Immature natural killer cell (primary cell): ENCODE measurements at places on chromosomes 16 and 17.
A peak's percentile ranks its signal among the peaks of the same experiment; 100 is the strongest.

GRCh38 chr16:17403859-17404545 lies 66.8 kb downstream of the XYLT1 start:
- no peak overlapping the region for H3K4me3 ChIP-seq
- peak overlapping the region; percentile 87 for H3K27ac ChIP-seq
- peaks cover 4% of the 10 kb centered on the region for H3K27me3 ChIP-seq
- peak; percentile 35 for DNase-seq
- no peaks in the 10 kb centered on the region for H3K36me3 ChIP-seq

DNA sequence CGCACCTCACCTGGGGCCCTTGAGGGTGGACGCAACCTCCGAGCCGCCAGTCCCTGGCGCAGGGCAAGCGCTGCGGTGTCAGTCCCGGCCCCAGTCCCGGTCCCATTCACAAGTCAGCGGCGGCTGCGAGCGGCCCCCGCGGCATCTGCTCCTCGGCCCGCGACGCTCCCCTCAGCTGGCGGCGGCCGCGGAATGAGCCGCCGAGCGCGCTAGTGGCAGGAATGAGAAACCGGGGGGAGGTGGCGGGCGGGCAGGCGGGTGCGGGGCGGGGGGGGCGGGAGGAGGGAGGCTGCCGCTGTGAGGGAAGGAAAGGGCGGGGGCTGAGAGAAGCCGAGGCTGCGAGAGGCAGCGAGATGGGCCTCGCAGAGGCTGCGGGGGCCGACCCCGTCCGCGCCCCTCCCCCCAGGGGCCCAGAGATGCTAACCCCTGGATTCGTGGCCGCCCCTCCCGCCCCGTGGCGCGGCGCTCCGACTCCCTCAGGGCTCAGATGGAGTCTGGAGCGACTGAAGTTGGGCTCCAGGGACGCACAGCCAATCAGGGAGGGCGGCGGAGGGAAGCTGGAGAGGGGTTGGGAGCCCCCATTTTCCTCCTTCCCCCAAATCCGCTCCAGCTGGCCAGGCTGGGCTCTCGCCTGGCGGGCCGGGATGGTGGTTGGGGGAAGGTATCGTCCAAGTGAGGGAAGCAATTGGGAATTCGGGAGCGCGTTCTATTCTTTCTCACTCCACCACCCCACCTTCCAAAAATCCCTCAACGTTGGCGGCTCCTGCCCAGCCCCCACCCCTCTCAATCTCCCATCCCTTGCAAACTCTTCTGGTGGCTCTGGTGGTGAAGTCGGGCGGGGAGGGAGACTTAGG lies at the start of gene CDH11:
TSS of gene CDH11 (minus strand) at position 194 of the 854 bp plus-strand sequence. CDS start 117,194 bp downstream, outside the sequence.
- no peak for DNase-seq
- no peaks in the 10 kb centered on the region for H3K36me3 ChIP-seq
- H3K4me1 ChIP-seq, result no peaks in the 10 kb centered on the region
- peaks cover 20% of the 10 kb centered on the region for H3K27me3 ChIP-seq

- peaks cover 5% of the 10 kb centered on the region for H3K36me3 ChIP-seq
- no peak overlapping the region for H3K4me3 ChIP-seq
- no peak overlapping the region for H3K27ac ChIP-seq
- peaks cover 3% of the 10 kb centered on the region for H3K27me3 ChIP-seq
- DNase-seq, result no peak
- peaks cover 4% of the 10 kb centered on the region for H3K4me1 ChIP-seq
Observed at GRCh38 chr16:67235816-67236562, 9.1 kb downstream of the TMEM208 start.

DNA sequence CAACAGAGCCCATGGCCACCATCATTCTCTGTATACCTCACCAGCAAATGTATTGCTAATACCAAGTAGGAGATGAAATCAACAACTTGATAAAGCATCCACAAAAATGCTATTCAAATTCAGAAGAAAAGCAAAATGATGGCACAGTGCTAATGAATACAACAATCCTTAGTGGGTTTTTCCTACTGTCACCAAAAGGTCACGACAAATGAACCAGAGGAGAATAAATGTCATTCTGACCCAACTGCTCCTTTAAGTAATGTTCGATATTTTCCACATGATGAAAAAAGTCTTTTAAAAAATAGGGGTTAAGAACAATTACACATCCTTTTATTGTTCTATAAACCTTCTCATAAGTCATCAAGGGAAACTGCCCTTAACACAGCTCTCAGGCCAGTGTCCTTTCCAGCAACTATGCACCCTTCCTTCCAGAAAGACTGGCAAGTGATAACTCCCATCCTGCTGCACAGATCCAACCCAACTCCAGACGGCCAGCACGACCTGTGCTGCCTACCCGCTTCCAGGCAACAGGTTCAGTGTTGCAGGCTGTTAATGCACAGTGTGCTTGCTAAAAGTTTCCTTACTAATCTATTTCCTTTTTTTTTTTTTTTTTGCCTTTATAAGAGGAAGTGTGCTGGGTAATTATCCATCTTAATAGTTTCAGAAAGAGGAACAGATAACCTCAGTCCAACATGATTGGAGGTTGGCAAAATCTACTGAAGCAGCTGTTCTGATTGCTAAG lies 15.4 kb downstream of the FBXO31 start:
- H3K4me1 ChIP-seq, result peaks cover 28% of the 10 kb centered on the region
- H3K36me3 ChIP-seq, result peaks cover 4% of the 10 kb centered on the region
- H3K27ac ChIP-seq, result peak overlapping the region; percentile 53
- DNase-seq, result no peak
- peaks cover 2% of the 10 kb centered on the region for H3K27me3 ChIP-seq
- H3K4me3 ChIP-seq, result no peak overlapping the region

- peaks cover 12% of the 10 kb centered on the region for H3K27me3 ChIP-seq
- H3K4me3 ChIP-seq, result peak overlapping the region; percentile 42
- no peak overlapping the region for H3K27ac ChIP-seq
Observed at GRCh38 chr17:74637265-74637664, 13.7 kb upstream of the CD300E start.

DNA sequence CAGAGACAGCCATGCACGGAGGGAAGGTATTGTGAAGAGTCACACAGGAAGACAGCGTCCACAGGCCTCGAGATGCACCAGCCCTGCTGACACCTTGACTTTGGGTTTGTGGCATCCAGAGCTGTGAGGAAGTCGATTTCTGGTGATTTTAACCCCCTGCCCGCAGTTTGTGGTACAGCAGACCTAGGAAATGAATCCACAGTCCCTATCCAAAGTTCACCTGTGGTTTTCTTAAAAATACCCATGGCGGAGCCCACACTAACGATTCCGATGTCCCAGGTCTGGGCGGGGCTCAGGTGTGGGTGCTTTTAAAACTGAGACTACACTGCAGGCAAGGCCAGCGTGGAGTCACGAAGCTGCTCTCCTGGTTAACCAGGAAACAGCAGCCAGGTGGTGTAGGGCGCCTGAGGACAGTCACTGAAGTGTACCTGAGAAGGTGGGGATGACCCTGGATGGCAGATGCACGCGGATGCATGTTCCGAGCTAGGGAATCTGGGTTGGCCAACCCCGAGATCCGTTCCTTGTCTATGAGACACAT lies 14.4 kb upstream of the MEAK7 start:
- DNase-seq, result peak; percentile 82
- peak overlapping the region; percentile 46 for H3K4me3 ChIP-seq
- no peak overlapping the region for H3K27ac ChIP-seq

GRCh38 chr17:39096508-39097149 lies 54.8 kb downstream of the PLXDC1 start:
- peak; percentile 77 for DNase-seq
- no peaks in the 10 kb centered on the region for H3K36me3 ChIP-seq
- peaks cover 5% of the 10 kb centered on the region for H3K27me3 ChIP-seq
- peak overlapping the region; percentile 89 for H3K4me3 ChIP-seq

DNA sequence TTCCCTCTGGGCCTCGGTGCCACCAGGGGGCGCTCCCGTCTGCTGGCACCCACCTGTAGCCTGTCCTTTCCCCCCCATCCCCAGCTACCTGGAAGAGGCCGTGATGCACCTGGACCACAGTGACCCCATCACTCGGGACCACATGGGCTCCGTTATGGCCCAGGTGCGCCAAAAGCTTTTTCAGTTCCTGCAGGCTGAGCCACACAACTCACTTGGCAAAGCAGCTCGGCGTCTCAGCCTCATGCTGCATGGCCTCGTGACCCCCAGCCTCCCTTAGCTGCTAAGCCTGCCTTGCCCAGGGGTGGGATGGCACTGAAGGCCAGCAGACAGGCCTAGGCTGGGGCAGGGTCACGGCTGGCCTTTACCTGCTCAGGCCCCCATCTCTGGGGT lies 818 bp upstream of the NRN1L start:
- H3K4me1 ChIP-seq, result no peaks in the 10 kb centered on the region
- H3K36me3 ChIP-seq, result peaks cover 28% of the 10 kb centered on the region
- peaks cover 2% of the 10 kb centered on the region for H3K27me3 ChIP-seq
- no peak overlapping the region for H3K27ac ChIP-seq
- peak; percentile 70 for DNase-seq
- H3K4me3 ChIP-seq, result no peak overlapping the region

DNA sequence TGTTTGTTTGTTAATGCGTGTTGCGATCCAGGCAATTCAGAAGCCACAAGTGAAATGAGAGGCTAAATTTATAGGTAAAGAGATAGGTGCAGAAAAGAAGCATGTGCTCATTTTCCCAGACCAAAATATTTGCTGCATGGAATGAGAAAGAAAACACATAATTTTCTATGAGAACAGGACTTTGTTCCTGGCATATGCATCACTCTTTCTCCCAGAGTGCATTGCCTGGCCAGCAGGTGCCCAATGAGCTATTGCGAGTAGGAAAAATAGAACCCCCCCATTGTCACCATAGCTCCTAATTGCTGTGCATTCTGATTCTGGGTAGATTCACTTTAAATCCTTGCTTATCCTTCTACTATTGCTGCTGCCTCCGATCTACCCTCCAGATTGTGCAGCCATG lies 410.4 kb downstream of the PMP22 start:
- no peaks in the 10 kb centered on the region for H3K27me3 ChIP-seq
- no peak overlapping the region for H3K27ac ChIP-seq
- no peaks in the 10 kb centered on the region for H3K36me3 ChIP-seq
- no peak for DNase-seq
- no peak overlapping the region for H3K4me3 ChIP-seq
- no peaks in the 10 kb centered on the region for H3K4me1 ChIP-seq

- H3K27me3 ChIP-seq, result peaks cover 14% of the 10 kb centered on the region
- no peaks in the 10 kb centered on the region for H3K36me3 ChIP-seq
- no peaks in the 10 kb centered on the region for H3K4me1 ChIP-seq
- DNase-seq, result no peak
- H3K4me3 ChIP-seq, result no peak overlapping the region
Observed at GRCh38 chr17:73785958-73786743, 141.9 kb upstream of the SDK2 start.

GRCh38 chr17:41480136-41480535 lies 815 bp downstream of the KRT35 start:
- no peaks in the 10 kb centered on the region for H3K36me3 ChIP-seq
- no peak overlapping the region for H3K27ac ChIP-seq
- H3K4me1 ChIP-seq, result no peaks in the 10 kb centered on the region
- no peak for DNase-seq
- no peak overlapping the region for H3K4me3 ChIP-seq
- H3K27me3 ChIP-seq, result peaks cover 3% of the 10 kb centered on the region

- no peaks in the 10 kb centered on the region for H3K4me1 ChIP-seq
- H3K27ac ChIP-seq, result no peak overlapping the region
- H3K4me3 ChIP-seq, result no peak overlapping the region
- DNase-seq, result no peak
- H3K36me3 ChIP-seq, result no peaks in the 10 kb centered on the region
- H3K27me3 ChIP-seq, result no peaks in the 10 kb centered on the region
Observed at GRCh38 chr16:9797306-9797705, 384.9 kb downstream of the GRIN2A start.

DNA sequence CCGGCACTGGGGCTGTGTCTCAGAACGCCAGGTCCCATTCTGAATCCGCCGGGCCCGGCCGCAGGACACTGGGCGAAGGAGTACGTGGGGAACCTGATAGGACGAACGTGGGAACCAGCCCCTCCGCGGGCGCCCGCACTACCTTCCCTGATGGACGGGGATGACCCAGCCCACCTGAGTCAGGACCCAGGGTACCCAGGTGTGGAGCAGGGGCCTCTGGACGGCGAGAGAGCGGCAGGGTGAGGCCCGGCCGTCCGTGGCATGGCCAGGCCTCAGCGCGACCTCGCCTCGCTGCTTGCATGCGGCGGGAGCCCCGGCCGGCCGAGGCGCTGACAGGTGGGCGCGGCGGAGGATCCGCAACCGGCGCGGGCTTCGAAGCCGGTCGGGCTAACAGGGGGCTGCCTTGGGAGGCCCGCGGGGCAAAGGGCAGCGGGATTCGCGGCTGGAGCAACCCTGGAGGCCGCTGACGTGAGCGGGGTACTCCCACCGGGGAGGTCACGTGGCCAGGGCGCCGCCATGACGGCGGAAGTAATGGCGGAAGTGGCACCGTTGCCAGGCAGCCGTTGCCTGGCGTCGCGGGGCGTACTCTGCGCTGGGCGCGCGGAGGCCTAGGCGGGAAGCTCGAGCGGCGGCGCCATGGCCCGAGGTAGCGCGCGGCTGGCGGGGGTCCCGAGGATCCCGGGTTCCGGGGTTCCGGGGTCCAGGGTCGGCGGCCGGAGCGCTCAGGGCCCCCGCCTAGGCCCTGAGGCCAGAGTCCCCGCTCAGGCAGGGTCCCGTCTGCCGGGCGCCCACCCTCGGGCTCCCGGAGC lies at the start of gene WDR90:
TSS of gene WDR90 (plus strand) at position 585 of the 809 bp plus-strand sequence. CDS start at position 637, 52 bp downstream.
- peaks cover 9% of the 10 kb centered on the region for H3K4me1 ChIP-seq
- H3K27ac ChIP-seq, result no peak within 1 kb of the TSS
- DNase-seq, result peak; percentile 88
- peak within 1 kb of the TSS; percentile 77 for H3K4me3 ChIP-seq
- H3K27me3 ChIP-seq, result peaks cover 2% of the 10 kb centered on the region
